ENCODE measurements at places on chromosomes 16 and 17.
A peak's percentile ranks its signal among the peaks of the same experiment; 100 is the strongest.

DNA sequence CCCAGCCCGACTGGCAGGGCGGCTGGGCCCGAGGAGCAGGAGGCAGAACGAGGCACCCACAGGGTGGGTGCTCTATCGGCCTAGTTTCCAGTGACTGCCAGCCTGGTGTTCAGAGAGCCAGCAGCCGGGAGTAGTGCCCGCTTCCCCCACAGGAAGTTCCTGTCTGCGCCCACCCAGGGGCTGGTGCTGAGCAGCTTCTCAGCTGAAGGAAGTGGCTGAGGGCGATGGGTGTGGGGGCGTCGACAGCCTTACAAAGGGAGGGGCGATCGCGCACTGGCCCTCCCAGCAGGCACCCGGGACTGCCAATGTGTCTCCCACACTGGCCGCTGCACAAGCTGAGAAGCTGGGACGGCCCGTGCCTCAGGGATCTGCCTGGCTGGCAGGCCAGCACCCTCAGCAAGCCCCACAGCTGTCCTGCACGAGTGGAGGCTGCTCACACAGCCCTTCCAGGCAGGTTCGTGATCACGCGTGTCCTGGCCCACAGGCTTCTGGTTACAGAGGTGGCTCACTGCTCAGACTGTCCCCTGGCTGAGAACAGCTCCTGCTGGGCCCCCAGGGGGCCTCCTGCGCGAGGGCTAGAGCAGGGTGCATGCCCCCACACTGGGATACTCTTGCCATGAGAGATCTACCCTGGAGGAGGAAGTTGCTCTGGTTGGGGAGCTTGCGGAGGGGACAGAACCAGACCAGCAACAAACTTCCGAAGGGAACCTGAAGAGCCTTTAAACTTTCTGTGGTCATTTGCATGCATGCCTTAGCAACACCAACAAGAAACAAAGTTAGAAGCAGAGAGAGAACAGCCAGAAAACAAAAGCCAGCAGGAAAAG lies 2.5 kb downstream of the RNF166 start:
- DNase-seq, result no peak

DNA sequence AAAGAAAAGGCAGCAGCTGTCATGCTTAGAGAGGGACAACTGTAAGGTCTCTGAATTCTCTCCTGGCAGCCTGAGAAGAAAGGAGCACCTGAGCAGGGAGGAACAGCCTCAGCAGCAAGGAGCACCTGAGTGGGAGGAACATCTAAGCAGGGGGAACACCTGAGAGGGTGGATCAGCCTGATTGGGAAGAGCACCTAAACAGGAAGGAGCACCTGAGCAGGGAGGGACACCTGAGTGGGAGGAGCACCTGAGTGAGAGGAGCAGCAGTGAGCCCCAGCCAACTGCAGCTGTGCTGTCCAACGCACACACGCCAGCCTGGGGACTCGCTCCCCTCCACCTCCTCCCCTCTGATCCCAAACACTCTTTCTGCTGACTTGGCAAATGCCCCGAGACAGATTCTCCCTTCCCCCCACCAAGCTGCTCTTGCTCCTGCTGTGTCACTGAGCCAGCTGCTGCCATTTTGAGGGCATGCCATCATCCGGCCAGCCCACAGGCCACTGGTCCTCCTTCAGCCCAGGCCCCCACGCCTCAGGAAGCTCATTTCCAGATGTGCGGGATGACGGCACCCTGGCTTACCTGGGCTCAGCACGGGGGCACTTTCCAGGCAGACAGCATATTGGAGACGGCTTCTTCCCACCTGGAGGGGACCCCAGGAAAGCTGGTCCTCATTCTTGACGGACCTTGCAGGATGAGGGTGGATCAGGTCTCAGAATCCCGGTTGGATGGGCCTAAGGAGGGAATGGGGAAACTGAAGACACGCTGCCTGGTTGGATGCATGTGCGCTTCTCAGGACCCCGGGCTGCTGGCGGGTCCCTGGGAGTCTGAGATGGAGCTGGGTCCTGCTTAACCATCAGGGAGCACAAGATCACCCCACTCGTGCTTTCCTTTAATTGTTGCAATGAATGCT lies 57.7 kb upstream of the RBFOX3 start:
- DNase-seq, result no peak

GRCh38 chr16:31487720-31488467 lies 5.0 kb downstream of the SLC5A2 start:
- no peak for DNase-seq

DNA sequence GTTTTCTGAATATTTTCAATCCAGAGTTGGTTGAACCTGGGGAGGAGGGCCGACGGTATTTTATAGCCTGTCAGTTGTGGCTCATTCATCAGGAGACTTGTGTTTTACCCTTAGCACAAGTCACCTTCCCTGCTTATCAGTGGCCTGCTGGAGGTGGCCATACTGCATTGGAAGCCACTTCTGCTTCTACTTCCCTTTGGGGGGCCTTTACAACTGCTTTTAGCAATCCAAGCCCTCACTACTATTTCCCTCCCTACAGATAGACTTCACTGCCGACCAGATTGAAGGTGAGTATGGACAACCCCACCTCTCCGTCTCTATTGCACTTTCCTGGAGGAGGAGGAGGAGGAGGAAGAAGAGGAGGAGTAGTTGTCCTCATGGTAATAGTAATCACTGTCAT lies 4.4 kb downstream of the MYL4 start:
- DNase-seq, result no peak

- DNase-seq, result no peak
These were observed 4.7 kb downstream of the TPPP3 start for GRCh38 chr16:67388591-67388990.

DNA sequence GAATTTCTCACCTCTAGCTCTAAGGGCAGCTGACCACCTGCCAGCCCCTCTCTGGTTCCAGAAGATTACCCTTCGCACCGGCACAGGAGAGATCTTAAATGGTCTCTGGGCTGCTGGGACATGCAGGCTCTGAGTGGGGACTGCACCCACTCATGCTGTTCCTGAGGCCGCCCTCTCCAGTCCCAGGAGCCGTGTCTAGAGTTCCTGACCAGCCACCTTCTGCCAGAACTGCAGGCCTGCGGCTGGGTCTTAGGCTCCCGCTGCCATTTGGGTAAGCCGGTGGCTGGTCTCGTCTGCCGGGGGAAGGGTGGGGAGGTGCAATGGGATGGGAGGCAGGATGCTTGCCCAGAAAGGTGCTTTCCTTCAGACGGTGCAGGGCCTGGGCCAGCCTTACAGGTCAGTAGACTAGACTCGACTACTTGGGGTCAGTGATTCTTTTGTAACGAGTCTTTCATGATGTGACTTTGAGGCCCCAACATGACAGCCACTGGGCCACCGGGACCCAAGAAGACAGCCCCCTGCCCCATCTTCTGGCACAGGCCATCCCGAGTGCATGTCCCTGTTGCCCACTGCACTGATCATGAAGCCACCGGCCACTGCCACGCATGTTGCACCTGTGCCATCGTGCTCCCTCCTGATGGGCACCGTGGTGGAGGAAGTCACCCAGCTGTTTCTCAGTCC lies 26.4 kb downstream of the B9D1 start:
- DNase-seq, result no peak

DNA sequence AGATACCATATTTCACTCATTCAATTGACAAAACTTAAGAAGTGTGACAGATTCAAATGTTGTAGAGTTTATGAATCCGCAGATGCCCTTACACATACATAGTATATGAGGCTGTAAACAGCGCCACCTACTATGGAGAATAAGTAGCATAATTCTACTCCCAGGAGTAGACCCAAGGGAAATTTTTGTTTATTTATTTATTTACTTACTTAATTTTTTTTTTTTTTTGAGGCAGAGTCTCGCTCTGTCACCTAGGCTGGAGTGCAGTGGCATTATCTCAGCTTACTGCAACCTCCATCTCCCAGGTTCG lies 35.5 kb downstream of the GAN start:
- DNase-seq, result no peak

DNA sequence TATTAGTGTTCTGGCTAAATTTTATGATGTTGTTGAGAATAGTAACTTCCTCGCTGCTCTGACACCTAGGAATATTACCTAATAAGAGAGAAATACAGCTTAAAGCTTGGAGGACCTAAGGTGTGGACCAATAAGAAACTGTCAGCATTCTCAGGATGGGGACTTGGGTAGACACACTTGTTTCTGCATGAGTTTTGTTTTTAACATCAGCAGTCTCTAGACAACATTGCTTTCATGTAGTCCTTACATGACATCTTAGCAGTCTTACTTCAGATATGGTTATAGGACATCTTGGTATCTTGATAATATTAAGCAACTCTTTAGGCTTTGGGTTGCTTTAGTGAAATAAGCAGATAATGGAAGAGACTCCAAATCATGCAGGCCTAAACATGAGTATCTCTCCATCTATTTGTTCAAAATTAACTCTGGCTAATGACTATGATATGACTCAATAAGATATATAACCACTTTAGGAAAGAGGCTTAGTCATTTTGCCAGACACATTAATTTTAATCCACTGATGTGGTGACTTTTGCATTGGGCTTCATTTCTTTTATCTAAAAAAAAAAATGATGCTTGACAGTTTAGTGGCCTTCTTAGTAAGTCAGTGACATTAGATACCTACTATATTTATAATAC lies 84.5 kb downstream of the WNT3 start:
- no peak for DNase-seq

DNA sequence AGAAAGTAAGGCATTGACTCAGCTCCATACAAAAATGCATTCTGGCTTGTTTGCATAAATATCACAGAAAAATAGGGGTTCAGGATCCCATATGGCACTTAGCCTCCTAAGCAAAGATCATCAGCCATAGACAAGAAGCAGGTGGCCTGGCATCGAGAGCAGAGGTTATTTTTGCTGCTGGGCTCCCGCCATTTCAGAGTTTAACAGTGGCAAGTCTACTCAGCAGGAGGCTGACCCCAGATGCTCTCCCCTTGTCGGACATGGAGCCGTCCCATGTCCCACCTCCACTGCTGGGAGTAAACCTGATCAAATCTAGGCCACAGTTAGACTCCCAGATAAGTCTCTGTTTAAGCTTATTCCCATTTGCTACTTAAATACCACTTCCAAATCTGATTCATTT lies 269.1 kb downstream of the FTO start:
- DNase-seq, result peak; percentile 22

- no peak for DNase-seq
These were observed 8.4 kb upstream of the SLC6A2 start for GRCh38 chr16:55647343-55647742.

GRCh38 chr16:28621481-28622155 lies 11.8 kb upstream of the SULT1A1 start:
- no peak for DNase-seq

DNA sequence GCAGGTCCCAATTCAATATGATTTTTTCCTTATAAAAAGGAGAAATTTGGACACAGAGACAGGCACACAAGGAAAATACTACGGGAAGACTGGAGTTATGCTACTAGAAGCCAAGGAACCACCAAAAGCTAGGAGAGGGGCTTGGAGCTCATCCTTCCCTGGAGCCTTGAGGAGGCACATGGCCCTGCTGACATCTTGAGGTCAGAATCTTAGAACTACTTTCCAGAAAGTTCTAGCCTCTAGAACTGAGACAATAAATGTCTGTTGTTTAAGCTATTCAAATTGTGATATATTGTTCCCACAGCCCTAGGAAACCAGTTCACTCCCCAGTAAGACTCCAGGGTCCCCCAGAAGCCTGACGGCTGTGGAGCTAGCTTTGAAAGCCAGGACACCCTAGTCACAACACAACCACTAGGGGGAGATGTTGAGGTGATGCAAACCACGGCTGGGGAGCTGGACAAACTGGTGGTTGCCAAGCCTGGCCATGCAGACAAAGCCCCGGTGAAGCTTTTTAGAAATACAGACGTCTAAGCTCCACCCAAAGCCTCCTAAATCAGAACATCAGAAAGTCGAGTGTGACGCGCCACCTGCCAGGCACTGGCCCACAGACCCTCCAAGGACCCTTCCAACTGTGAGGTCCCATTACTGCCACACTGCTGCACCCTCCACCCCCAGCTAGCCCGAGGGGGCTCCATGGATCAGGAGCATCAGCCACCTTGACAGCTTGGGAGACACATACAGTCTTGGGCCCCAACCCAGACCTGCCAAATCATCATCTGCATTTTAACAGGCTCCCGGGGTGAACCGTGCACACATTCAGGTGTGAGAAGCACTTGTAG lies 106.4 kb downstream of the SLC39A11 start:
- peak; percentile 61 for DNase-seq

DNA sequence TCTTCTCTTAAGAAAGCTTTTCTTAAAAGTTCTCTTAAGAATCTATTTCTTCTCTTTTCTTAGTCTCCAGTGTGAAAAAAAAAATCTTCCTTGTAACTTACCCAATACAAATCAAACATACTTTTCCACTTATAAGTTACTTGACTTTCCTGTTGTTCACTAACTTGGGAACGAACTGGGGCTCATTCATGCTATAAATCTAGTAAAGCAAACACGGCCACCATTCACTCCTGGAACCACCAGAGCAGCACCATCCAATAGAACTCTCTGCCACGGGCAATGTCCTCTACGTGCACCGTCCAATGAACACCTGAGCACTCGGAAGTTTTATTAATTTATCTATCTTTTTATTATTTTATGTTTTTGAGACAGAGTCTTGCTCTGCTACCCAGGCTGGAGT lies 20.8 kb downstream of the SRP68 start:
- DNase-seq, result no peak

DNA sequence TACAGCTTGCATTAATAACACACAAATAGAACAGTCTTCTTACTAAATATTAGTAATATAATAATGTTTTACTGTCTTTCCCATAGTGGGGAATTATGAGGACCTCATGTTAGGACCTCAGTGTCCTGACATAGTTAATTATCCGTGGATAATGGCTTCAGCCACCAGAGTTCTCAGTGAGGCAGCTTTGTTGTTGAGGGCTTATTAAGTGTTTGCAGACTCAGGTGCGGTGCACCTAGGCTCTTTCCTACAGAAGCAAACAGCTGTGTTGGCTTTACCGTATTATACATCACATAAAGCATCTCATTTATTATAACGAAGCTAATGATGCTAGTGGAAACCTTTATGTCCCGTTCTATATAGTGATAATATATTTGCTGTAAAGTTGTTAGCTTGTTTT lies 246.7 kb downstream of the FTO start:
- no peak for DNase-seq

DNA sequence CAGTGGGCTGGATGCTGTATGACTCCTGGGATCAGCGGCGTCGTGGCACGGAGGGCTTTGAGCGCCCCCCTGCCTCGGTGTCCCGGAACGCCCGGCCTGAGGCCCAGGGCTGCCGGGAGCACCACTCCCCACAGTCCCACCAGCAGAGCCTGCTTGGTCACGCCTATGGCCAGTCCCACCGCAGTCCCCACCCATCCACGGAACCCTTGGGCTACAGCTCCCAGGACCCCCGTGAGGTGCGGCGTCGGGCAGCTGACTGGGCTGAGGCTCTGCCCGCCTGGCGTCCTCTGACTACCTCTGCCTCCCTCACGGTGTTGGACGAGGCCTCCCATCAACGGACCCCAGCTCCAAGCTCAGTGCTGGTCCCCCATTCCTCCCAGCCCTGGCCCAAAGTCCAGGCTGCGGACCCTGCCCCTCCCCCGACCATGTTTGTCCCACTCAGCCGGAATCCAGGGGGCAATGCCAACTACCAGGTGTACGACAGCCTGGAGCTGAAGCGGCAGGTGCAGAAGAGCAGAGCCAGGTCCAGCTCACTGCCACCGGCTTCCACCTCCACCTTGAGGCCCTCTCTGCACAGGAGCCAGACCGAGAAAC lies 1.6 kb downstream of the SPEM2 start:
- DNase-seq, result no peak

- DNase-seq, result no peak
These were observed 180.5 kb upstream of the ZNF469 start for GRCh38 chr16:88202207-88202745.

GRCh38 chr16:67800338-67800926 lies 5.9 kb downstream of the RANBP10 start:
- peak; percentile 71 for DNase-seq

All from heart left ventricle (tissue), 16 donors.